ENCODE measurements at places on chromosomes 5 and 9.

DNA sequence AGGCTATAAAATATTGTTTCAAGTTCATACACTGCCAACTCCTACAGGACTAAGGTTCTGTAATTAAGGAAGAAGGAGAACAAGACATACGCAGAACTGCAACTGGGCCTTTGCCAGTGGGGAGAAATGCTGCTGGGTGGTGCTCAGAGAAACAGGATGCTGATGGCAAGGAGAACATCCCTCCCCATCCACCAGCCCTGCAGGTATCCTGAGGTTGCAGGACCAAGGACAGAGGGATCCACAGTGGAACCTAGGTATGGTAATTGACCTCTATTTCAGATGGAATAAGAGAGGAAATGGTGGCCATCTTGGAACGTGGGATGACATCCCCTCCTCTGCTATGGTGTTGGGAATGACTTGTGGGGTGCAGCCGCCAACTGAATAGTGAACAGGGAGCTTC is 206.3 kb upstream of the S1PR3 start:
- DNase-seq: no peak

DNA sequence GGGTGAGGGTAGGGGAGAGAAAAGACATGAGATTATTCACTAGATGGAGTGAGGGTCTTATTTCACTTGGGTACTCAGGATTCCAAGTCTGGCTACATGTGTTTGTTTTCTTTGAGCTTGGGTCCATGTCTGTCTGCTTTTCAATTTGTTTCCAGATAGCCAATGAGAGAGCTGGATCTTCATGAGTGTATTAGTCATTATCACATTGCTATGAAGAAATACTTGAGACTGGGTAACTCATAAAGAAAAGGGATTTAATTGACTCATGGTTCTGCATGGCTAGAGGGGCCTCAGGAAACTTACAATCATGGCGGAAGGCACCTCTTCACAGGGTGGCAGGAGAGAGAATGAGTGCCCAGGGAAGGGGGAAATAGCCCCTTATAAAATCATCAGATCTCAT is 196.8 kb upstream of the TRIM32 start:
- DNase-seq: no peak

GRCh38 chr5:136141561-136141960 is 8.9 kb downstream of the SMAD5 start:
- no peak for DNase-seq

GRCh38 chr9:38026840-38027527 is 42.0 kb downstream of the SHB start:
- no peak for DNase-seq

GRCh38 chr5:45110399-45110798 is 301.7 kb downstream of the MRPS30 start:
- no peak for DNase-seq

- DNase-seq: no peak
These were observed 105.2 kb downstream of the RGS3 start for GRCh38 chr9:113568571-113569321.

DNA sequence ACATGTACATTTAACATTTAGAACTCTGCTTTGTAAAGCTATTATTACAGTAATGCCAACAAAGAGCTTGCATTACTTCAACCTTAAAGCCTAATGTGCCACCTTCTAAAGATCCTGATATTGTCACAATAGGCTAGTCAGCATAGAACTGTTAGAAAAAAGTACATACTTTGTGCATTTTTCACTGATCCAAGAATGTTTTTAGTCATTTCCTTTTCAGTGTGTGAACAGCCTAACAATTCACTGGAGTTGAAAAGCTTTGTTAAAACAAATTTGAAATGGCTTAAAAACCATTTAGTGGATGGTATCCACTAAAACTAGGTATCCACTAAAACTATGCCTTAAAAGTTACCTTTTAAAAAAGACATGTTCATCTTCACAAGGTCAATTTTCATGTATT is 4.5 kb downstream of the RPS6 start:
- no peak for DNase-seq

GRCh38 chr5:101608322-101608721 is 687.8 kb downstream of the SLCO4C1 start:
- no peak for DNase-seq

GRCh38 chr9:135827866-135828580 is 79.3 kb downstream of the CAMSAP1 start:
- no peak for DNase-seq

DNA sequence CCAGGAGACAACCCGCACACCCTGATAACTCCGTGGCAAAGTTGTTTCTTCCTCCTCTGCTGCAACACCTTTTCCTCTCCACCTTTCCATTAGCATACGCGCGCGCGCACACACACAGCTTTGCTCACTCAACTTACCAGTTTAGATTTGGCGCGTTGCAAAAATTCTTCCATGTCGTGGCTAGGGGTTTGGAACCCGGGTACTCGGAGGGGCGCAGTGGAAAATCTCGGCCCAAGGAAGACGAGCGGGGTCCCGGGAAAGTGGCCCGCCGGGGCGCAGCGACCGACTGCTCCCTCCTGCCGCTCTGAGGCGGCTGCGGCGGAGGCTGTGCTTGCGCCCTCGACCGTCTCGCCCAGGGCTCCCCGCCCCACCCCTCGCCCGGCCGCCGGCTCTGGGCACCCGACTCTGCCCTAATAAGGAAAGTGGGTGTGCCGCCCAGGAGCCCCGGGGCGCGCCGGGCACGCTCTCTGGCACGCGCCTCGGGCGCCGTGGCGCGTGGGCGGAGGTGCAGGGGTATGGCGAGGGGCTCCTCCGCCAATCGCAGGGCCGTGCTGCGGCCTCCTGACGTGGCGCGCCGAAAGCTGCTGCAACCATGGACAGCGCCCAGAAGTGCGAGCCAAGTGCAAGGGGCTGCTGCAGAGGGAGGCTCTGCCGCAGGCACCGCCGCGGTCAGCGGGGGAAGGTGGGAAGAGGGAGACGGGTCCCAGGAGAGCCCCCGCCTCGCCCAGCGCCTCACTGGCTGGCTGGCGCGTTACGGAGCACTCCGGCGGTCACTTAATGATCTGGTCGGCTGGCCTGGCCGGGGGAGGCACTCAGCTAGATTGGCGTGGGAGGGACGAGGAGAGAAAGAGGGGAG is at the start of gene PRUNE2:
Gene PRUNE2 (minus strand): TSS at position 324 of the 856 bp plus-strand sequence. CDS start 151 bp downstream, at position 173.
- DNase-seq: no peak

Data from stimulated activated CD8-positive, alpha-beta memory T cell treated with anti-CD3 and anti-CD28 coated beads, Interleukin-2, amount 100 ng/mL, for 1 hour (primary cell).